ENCODE measurements at places on chromosomes 11 and 22.

DNA sequence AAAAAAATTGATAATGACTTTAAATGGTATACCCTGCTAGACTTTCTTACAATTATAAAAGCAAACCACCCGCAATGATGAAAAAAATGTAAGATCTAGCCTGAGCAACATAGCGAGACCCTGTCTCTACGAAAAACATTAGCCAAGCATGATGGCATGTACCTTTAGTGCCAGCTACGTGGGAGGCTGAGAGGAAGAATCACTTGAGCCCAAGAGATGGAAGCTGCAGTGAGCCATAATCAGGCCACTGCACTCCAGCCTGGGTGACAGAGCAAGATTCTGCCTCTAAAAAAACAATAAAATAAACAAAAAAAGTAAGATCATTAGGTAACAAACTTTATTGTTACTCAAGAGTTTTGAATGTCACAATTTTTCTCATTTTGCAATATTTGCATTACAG is 39.2 kb downstream of the KMT5B start:
- no peak for DNase-seq

DNA sequence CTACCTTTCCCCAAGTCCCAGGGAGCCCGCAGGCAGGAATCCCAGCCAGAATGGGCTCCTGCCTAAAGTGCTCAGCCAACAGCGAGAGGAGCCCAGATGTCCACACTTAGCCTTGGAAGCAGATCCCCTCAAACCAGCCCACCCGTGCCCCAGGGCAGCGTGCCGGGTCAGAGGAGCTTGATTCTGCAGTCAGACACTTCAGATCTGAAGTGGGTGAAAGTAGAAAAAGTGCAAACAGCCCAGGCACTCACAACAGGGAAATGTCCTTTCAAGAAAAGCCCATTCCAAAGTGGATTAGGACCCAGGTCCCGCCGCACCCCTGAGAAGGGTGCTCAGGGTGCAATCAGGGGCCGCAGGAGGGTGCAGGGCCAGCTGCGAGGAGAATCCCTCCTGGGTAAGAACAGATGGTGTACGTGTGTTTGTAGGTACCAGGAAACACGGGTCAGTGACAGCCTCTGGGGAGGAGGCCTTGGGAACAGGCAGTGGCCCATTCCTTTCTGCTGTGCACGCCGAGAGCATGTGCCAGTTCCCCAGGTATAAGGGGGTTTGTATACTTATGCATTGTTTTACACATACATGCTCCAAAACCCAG is 17.7 kb downstream of the ELFN2 start:
- no peak for DNase-seq

DNA sequence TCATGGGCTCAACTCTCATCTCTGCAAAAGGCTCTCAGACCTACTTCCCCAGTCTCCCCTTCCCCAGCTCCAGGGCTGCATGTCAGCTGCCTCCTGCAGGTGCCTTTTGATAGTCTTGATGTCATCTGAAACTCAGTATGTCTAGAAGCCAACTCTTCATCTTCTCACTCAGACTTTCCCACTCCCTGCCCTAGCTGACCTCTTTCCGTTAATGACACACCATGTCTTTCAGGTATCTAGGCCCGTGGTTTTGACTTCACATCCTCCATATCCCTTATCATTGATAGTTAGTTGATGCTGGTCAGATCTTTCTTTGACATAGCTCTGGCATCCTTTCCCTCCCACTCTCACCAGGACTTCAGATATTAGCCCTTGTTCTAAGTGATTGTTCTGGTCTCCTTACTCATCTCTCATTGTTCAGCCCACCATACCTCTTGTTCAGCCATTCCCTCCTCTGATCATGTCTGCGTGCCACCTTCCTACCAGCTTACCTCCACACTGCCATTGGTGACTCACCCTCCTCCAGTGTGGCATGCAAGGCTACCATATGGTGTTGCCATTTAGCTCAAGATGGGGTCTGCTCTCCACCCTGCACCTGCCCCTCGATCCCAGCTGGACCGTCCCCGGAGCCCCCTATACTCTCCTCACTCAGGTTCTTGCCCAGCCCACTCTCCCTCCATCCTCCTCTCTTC is 18.4 kb downstream of the TTC12 start:
- no peak for DNase-seq

- DNase-seq, result no peak
These were observed 25.4 kb downstream of the MS4A10 start for GRCh38 chr11:60810569-60810968.
